Stimulated activated CD8-positive, alpha-beta memory T cell treated with anti-CD3 and anti-CD28 coated beads, Interleukin-4, amount 100 ng/mL, for 1 hour (primary cell): ENCODE measurements at places on chromosomes 1 and 21.

DNA sequence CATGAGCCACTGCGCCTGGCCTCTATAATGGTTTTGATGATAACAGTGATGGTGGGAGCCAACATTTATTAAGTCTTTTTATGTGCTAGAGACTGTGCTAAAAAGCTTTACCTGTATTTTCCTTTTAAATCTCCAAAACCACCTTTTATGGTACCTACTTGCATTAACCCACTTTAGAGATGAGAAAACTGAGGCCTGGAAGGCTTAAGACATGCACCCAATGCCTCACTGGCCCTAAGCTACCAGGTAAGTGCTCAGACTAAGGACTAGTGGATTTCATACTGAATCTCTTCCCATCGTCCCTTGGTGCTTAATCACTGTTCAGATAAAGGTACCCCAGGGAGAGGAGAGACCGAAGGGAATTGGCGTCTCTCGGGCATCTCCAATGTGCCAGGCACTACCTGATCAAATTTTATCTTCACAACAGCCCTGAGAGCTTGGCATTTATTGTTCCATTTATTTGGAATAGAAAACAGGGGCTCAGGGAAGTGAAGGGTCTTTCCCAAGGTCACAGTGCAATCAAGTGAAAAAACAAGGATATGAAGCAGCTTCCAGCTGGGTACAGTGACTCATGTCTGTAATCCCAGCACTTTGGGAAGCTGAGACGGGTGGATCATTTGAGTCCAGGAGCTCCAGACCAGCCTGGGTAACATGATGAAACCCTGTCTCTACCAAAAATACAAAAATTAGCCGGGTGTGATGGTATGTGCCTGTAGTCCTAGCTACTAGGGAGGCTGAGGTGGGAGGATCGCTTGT is 84.2 kb downstream of the LACTBL1 start:
- no peak for DNase-seq

- no peak for DNase-seq
These were observed 1.5 kb downstream of the CELF3 start for GRCh38 chr1:151714820-151715725.

DNA sequence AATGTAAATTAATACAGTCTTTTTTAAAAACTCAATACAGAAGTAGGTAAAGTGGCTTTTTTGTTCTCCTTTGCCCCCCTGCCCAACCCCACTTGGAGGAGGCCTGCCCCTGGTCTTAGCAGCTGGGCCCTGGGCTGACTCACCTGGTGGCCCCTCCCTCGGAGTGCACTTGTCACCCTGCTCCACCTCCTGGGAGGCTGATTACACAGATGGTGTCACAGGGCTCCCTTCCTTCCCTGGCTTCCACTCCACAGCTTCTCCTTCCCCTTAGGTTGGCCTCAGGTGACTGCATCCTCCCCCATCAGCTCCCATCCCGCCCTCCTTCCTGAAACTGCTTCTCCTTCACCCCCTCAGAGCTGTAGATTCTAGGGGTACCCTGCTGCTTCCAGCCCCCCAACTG is 11.7 kb upstream of the CAPN9 start:
- no peak for DNase-seq

- no peak for DNase-seq
These were observed at the start of gene CFAP74 for GRCh38 chr1:2003541-2004131. Gene CFAP74 (minus strand): TSS chr1:2003786. CDS start chr1:1990956, 12,830 bp downstream.

DNA sequence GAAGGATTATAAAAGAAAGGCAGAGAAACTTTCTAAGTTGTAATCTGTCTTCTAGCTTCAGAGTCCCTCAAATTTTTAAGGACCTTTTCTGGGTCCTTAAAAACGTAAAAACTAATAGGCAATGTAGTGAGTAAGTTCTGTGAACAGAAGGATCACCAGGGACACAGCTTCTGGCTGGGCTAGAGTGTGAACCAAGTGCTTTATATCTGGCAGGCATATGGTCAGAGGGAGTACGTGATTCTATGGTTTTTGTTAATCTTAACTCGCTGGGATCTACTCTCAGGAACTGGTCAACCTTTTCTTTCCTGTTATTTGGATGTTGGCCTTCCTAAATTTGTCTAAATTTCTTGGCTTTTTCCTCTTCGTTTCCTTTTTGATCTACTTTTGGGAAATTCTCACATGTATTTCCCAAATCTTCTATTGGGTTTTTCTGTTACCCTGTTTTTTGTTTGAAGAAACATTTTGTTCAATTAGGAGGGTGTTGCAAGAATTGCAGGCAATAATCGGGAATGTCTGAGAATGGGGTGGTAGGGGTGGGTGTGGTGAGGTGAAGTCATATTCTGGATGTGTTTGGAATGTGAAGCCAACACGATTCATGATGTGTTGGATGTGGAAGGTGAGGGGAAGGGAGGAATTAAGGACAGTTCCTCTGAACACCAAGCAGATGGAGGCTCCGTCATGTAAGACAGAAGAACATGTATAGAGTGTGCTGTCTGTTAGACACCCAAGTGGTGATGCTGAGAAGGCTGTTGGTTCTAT is 193.2 kb downstream of the FMN2 start:
- no peak for DNase-seq
